ENCODE measurements at places on chromosomes 7 and 10.

GRCh38 chr7:128827971-128828711 lies 2.1 kb upstream of the FLNC start:
- no peak for DNase-seq

DNA sequence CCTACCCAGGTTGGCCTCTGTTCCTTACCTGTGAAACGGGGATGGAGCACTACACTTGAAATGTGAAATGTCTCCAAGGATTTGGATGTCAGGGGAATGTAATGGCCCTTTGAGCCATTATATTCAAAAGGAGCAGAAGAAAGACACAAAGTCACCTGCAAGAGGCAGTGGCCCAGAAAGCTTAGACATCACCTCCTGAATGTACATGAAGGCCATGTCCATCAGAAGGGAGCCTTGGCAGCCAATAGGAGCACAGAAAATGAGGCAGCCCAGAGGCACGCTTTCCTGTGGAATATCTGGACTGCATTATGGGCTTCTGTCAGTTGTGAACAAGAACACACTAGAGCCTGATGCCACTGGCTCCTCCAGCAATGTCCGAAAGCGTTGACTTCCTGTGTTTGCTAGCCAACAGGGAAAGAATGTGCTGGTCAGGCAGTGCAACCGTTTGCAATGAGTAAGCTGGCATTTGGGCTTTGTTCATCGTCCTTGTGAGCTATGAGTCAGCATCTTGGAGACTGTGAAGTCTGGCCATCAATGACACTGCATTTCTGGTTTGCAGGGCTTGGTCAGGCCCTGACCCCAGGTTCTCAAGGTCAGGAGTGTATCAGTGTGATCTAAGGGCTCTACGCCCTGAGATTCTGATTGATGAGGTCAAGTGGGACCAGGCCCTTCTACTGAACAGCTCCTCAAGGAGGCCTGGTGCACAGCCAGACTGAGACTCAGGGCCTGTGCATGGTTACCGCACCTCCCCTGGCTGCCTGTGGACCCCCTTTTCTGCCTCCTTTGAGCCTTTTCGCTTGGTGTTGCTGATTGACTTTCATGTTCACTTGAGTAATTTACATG lies 222.4 kb downstream of the RPS24 start:
- DNase-seq = no peak

DNA sequence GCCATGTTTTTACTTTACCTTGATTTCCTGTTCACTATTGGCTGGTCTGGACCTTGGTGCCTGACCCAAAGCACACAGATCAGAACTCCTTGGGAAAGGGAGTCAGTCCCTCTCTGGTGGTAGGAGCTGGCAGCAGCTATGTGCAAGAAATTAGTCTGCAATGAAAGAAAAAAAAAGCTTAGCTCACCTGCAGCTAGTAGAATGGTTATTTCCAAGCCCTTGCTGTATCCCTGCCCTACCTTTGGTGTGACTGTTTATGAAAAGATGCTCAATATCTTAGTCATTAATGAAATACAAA lies 68.1 kb upstream of the PAPSS2 start:
- no peak for DNase-seq

- no peak for DNase-seq
Observed at GRCh38 chr10:77305650-77306632, 331.7 kb downstream of the KCNMA1 start.

DNA sequence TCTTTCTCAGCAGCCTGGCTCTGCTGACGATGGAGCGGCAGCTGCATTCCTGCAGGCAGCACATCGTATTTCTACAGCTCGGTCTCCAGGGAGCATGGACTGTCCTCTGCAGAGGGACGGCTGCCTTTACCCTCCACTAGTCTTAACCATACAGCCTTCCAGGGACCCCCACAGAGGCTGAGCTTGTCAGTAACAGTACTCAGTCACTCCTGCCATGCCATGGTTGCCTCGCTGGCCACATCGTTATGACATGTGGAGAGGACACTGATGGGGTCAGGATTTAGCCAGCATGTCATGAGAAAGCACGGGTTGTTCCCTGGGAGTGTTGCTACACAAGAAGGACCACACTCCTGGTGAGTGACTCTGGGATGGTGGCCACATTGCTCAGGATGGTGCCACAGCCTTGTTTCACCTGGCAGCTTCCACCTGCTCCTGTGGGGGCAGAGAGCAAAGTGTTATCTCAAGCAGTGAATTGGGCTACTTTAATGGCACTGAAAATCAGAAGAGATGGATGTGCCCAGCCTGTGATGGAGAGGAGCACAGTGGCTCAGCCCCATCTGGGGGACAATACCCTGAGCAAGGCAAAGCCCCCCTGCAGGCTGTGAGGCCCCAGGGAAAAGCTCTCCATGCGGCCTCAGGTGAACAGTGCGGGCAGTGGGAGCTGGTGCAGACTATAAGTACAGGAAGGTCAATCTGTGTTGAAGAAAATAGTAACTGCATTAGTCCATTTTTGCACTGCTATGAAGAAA lies 443.9 kb downstream of the TCERG1L start:
- DNase-seq = no peak

DNA sequence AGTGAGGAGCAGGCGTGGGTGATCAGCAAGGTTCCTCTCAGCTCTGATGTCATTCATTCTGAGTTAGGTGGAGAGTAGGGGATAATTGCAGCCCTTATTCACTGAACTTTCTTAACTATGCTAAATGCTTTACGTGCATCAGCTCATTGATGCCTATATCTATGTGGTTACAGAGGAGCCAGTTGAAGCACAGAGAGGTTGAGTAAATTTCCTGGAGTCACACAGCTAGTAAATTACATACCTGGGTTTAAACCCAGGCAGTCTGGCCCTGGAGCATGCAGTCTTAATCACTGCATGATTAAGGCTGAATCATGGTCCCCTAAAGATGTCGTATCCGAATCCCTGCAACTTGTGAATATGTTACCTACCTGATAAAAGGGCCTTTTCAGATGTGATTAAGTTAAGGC lies 99.6 kb downstream of the GRK5 start:
- no peak for DNase-seq

DNA sequence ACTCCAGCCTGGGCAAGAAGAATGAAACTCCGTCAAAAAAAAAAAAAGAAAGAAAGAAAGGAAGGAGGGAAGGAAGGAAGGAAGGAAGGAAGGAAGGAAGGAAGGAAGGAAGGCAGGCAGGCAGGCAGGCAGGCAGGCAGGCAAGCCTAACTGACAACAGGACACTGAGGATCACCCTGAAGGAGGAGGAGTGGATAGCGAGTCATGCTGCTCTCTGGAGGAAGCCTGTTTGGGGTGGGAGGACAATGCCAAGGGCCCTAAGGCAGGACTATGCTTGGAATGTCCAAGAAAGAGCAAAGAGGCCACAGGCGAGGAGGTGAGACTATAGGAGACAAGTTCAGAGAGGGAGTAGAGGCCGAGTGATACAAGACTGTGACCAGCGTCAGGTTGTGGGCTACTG lies 107.0 kb upstream of the PARD3 start:
- no peak for DNase-seq

- no peak for DNase-seq
Observed at GRCh38 chr7:100859856-100860255, 7.3 kb upstream of the TRIP6 start.

DNA sequence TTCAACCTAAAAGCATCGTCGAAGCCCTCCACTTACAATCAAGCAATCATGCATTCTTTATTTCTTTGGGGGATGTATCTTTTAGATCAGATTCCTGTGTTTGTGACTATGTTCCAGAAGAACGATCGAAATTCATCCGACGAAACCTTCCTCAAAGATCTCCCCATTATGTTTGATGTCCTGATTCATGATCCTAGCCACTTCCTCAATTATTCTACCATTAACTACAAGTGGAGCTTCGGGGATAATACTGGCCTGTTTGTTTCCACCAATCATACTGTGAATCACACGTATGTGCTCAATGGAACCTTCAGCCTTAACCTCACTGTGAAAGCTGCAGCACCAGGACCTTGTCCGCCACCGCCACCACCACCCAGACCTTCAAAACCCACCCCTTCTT lies 13.8 kb downstream of the GPNMB start:
- DNase-seq = no peak

DNA sequence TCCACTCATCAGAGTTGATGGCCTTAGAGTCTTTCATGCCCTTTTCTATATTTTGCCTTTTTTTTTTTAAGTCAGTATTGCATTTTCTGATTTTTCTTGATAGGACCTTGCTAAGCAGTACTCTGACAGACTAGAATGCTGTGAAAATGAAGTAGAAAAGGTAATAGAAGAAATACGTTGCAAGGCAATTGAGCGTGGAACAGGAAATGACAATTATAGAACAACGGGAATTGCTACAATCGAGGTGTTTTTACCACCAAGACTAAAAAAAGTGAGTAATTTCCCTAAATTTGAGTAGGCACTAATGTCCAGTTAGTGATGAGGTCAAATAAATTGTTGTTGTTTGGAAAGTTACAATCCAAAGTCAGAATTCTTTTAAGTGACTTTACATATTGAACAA lies 7.4 kb downstream of the NUB1 start:
- DNase-seq = no peak

GRCh38 chr10:66783316-66783715 lies 142.5 kb upstream of the LRRTM3 start:
- no peak for DNase-seq

GRCh38 chr7:78472519-78472918 lies 673.9 kb downstream of the PHTF2 start:
- DNase-seq = no peak

DNA sequence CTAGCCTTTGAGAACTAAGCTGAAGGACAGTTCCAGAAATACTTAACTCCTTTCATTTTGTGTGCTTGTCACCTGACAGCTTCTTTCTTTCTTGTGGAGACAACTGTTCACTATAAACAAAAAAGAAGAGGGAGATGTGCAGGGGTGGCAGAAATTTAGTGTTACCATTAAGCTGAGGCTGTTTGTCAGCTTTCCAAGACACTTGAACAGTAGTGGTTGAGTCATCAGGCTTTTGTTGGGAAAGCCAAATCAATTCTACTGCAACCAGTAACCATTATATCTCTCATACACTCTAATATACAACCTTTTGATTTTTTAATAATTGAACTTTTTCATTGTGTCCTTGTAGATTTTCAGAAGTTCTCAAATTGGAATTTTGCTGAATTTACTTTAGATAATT lies 75.3 kb downstream of the POLL start:
- no peak for DNase-seq

GRCh38 chr7:30970074-30970473 lies 6.3 kb downstream of the GHRHR start:
- no peak for DNase-seq

DNA sequence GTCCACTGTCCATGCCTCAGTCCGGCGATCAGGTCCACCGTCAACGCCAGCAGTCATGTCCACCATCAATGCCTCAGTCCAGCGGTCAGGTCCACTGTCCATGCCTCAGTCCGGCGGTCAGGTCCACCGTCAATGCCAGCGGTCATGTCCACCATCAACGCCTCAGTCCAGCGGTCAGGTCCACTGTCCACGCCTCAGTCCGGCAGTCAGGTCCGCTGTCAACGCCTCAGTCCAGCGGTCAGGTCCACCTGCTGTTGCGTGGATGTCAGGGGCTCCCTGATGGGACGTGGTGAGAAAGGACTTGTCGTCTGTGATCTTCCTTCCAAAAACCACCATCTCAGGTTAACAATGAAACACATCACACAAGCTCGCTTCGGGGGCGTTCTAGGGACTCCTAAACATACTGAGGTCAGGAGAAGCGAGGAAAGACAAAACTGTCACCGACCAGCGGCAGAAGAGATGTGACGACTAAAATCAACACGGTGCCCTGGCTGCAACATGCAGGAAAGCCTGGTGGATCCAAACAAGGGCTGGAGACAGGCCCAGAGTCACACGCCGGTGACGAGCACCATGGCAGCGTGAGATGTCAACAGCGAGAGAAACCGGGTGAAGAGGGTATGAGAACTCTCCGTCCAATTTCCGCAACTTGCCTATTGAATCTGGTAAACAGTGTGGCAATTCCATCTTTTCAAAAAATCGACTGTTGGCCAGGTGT lies 264.2 kb downstream of the MAD1L1 start:
- DNase-seq = no peak

- no peak for DNase-seq
Observed at GRCh38 chr10:3476186-3476585, 303.6 kb upstream of the PITRM1 start.

- DNase-seq = no peak
Observed at GRCh38 chr7:129553899-129554461, 51.6 kb downstream of the SMKR1 start.

DNA sequence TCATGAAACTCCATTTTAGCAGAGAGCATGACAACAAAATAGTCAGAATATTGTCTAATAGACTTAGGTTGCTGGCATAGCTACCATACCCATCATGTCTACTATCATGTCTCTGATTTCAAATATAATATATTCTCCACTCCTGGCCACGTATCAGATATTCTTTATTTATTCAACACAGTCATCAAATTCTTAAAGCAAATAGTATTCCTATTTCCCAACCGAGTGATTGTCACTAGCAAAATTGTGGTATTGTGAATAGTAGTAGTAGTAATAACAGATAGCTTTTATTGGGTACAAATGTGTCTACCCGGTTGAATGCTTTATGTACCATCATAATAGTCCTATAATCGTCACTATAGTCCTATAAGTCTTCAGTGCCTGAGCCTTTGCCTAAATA lies 918.6 kb downstream of the KCNMA1 start:
- DNase-seq = no peak

GRCh38 chr10:20616056-20616671 lies 280.9 kb downstream of the NEBL start:
- no peak for DNase-seq

DNA sequence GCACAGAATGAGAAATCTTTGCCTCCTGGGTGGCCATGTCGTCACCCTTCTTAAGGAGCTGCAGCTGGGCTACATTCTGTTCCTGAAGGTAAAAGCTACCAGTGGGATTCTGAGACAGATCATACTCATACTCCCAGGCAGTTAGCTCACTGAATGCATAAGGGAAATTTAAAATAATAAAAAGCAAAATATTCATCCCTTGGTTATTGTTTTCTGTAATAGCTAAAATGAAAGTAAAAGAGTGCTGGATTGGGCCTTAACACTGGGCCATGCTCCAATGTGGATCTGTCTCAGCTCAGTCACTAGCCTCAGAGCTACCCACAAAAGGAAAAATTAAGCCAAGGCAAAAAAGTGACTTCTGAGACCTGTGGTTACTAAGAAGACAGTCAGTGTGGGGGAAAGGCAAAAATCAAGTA lies 8.9 kb upstream of the DYNC2I1 start:
- no peak for DNase-seq

- DNase-seq = no peak
Observed at GRCh38 chr10:80168679-80169380, 36.3 kb downstream of the PLAC9 start.

- DNase-seq = no peak
Observed at GRCh38 chr7:37927773-37928444, 7.5 kb downstream of the EPDR1 start.

- DNase-seq = no peak
Observed at GRCh38 chr7:129513546-129513945, 11.2 kb downstream of the SMKR1 start.

DNA sequence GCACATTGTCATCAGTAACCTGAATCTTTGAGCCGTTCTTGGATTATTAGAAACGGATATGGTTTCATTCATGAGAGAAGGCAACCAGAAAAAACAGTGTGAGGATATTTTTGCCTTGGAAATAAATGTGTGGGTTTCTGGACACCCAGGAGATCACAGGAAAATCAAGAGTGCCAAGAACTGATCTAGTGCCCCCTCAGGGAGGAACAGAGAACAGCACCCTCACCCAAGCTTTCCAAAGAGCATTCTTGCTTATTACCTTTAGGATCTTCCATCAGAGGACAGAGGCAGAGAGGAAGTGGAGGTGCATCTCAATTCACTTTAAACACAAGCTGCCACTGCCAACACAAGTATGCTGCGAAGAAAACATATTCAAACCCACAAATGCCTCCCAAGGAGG lies 851.5 kb upstream of the COBL start:
- no peak for DNase-seq
